T-cell (primary cell): ENCODE measurements at places on chromosomes 11 and 22.

DNA sequence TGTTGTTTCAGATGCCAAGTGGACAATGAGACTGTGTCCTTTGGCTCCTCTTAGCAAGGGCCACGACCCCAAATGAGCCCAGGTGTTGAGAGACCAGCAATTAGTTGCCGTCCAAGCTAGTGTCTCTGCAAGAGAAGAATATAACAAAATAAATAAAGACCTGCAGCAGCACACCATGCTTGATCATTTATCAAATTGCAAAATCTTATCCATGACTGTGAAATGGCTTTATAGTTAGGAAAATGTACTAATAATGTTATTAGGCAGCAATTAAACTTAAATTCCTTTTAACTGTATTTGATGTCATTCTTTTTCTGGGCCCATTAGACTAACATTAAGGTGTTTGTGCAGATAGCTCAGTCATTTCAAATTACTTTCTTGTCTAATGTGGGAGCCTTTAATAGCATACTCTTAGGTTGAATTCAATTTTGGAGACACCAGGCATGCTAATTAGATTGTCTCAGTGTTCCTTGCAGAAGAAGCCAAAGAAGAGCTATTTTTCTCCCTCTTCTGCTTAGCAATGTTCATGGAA is 176.1 kb downstream of the RRAS2 start:
- no peak for DNase-seq

DNA sequence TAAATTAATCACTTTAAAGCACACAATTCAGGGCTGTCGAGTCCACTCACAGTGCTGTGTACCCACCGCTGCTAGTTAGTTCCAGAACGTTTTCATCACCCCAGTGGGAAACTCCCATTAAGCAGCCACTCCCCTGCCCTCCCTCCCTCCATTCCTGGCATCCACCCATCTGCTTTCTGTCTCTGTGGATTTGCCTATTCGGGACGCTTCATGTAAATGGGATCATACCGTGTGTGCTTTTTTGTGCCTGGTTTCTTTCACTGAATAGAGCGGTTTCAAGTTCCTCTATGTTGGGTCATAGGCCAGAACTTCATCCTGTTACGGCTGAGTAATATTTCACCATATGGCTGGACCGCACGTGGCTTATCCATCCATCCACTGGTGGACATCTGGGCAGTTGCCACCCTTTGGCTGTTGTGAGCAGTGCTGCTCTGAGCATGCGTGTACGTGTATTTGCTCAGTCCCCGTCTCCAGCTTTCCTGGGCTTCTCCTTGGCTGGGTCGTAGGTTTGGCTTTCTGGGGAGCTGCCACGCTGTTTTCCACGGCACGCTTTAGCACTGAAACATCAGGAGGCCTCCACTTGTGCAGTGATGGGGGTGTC is 30.1 kb downstream of the ARHGAP8 start:
- DNase-seq: no peak

DNA sequence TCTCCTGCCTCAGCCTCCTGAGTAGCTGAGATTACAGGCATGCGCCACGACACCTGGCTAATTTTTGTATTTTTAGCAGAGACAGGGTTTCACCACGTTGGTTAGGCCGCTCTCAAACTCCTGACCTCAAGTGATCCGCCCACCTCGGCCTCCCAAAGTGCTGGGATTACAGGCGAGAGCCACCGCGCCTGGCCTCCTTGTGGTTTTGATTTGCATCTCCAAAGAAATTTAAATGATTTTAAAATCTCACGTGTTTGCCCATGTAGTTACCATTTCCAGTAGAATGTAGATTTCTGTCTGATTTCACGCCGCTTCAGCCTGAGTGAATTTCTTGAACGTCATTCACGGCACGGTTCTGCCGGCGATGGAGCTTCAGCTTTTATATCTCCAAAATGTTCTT is 55.8 kb downstream of the IGF2 start:
- DNase-seq: no peak

DNA sequence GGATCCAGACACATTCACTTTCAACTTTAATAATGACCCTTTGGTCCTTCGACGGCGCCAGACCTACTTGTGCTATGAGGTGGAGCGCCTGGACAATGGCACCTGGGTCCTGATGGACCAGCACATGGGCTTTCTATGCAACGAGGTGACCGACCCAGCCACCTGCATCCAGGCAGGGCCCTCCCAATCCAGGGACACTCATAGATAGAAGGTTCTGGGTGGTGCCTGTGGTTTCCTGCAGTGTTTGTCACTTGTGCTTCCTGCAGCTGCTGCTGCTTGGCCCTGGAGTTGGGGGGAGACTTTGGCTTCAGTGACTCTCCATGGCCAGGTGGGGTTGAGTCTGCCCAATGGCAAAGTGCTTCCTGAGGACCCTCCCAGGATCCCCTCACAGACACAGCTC is 7.3 kb downstream of the APOBEC3B start:
- DNase-seq: no peak

- DNase-seq: no peak
Observed at GRCh38 chr11:57551941-57552340, 14.5 kb downstream of the SMTNL1 start.

GRCh38 chr22:45468872-45469271 is 33.8 kb upstream of the FBLN1 start:
- no peak for DNase-seq

GRCh38 chr11:118569670-118570069 is 2.5 kb upstream of the ARCN1 start:
- no peak for DNase-seq

DNA sequence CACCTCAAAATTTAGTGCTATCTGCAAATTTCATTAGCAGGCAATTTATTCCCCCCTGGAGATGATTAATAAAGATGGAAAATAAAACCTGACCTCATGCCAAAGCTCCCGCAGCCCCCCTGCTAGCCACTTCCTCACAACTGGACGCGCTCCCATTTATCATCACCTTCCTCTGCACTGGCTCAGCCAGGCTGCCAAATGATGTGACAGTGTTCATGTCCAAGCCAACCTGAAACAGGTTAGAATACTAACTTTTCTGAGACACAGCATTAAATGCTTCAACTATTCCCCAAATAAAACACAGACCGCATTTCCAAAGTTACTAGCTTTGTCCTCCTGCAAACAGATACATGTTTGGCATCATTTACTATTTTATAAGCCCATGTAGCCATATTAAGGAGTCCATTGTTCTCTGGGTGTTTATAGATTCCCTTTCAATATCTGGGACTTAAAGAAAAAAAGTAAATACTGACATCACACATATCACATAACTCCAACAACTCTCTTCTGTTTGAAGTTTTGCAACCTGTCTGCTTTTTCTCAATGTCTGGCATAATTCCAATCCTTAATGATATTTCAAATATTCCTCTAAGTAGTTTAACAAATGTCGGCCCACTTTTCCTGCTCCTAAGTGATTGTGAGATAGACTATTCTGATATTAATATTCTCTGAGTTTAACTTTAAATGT is 829.7 kb upstream of the FAT3 start:
- no peak for DNase-seq

DNA sequence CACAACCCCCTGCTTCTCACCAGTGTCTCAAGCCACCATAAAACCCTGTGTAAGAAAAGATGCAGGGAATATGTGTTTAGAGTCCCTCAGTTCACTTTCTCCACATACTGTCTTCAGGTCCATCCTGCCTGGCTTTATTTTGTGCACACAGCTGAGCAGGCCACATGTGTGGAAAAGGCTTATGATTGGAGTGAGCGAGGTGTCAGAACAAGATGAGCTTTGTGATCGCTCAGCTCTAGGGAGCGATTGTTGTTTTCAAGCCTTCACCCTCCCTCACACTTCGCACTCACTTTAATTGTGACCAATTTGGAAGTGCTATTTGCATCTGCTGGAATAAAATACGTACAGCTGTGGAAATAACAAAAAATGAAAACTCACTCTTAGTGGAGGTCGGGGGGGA is 931.1 kb upstream of the TENM4 start:
- DNase-seq: no peak

DNA sequence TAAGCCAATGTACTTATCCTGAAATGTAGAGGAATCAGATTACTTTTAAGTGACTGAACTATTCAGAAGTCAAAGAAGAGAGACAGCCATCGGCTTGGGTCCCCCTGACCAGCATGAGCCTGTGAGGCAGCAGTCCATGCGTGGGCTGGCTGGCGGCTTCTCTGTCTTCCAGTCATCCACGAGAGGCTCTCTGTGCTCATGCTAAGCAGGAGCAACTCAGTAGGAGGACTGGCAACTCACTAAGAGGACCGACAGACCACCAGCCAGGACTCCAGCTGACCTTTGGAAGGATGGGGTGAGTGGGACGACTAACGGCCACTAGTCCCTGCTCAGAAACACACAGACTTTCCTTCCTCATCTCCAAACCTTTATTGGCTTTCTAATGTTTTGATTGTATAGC is 43.6 kb downstream of the ARFGAP3 start:
- DNase-seq: no peak

DNA sequence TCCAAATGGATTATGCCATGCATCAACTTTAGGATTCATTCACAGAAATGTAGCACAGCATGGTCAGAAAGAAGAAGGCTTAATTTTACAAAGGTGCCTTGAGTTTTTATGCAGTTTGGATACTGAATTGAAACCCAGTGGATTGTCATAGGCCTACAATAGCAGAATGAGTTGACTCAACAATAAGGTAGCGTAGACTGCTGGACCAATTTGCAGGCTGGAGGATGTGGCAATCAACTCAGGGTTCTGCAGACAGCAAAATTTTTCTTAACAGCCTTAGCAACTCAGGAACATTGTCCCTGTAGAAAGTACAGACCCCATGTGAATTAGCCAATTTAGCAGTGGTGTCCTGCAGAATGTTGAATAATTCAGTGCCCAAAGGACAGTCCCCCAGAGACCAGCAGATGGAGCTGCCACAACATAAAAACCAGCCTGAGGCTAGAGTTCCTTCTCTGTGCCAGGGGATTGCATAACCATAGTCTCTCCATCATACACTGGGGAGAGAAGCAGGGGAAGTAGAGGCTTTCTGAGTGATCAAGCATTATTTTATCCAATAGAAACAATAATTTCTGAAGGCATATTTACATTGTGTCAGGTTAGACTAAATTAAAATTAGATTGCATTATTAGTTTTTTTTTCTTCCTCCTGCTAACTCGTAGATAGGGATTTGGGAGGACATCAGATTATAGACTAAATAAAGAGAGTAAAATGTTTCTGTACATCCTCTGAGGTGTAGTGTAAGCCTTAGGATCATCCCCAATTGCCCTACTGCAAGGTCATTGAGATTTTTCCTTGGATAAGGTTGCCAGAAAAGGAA is 20.3 kb upstream of the MRPL17 start:
- no peak for DNase-seq

GRCh38 chr11:83721263-83721662 is 435.1 kb upstream of the CCDC90B start:
- DNase-seq: no peak

DNA sequence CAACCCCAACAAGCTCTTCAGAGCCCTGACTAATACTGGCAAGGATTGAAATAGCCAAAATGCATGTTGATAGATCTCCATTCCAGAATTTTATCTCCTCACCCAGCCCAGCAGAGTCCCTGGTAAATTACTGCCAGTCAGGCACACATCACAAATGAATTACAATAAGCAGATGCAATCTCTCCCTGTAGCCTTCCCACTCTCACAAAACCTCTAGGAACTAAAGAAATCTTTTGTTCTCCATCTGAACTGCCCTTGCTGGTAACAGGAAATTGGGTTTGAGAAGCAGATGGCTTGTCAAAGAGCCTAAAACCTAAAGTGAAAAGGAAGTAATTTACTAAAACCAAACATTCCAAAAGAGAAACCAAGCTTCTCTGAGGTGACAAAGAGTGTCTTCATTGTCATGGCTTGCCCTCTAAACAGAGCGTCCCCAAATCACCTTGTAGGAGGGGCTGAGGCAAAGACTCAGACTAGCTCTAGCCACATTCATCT is 59.5 kb downstream of the FAM168A start:
- no peak for DNase-seq

GRCh38 chr11:118897721-118898310 is 14.1 kb downstream of the CXCR5 start:
- DNase-seq: no peak

GRCh38 chr11:83671289-83671688 is 385.1 kb upstream of the CCDC90B start:
- no peak for DNase-seq

- no peak for DNase-seq
Observed at GRCh38 chr11:117387992-117388755, 60.5 kb downstream of the CEP164 start.

GRCh38 chr11:78737891-78738290 is 163.2 kb upstream of the NARS2 start:
- DNase-seq: no peak

DNA sequence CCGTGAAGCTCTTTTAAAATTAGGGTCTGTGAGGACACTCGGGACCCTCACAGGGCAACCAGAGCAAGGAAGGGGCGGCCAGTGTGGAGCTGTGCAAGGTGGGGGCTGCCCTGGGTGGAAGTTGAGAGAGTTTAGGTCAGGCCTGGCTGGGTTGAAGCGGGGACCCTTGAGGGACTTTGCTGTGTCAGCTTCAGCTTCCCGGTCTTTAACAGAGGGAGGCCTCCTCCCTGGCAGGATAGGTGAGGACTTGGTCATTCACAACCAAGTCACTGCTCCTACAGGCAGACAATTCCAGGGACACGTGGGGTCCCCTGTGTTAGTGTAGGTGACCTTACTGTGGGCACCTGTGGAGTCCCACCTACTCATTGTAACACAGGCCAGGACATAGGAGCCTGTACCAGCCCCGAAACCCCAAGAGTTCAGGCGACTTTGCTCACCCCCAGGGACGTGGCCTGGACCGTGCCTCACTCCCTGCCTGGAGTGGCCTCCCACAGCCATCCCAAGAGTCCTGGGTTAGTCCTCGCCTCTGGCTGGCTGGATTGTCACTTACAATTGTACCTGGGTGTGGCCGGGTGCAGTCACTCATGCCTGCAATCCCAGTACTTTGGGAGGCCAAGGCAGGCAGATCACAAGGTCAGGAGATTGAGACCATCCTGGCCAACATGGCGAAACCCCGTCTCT is 18.8 kb upstream of the ARHGAP8 start:
- DNase-seq: no peak

DNA sequence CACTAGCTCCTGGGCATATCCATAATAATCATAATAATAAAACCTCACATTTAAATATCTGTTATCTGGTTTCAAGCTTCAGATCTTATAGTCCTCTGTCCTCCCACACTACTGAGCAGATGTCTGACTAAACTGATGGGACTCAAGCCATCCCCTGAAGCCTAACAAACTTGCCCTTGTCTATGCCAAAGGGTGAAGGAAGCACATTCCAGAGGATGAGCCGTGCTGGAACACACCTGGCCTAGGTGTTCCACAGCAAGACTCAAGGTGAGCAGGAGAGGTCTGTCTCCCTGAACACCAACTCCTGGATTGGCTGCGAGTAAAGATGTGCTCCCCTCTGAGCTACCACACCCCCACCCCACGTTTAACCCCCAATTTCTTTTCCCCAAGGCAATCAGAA is 14.7 kb downstream of the SCUBE2 start:
- DNase-seq: no peak

DNA sequence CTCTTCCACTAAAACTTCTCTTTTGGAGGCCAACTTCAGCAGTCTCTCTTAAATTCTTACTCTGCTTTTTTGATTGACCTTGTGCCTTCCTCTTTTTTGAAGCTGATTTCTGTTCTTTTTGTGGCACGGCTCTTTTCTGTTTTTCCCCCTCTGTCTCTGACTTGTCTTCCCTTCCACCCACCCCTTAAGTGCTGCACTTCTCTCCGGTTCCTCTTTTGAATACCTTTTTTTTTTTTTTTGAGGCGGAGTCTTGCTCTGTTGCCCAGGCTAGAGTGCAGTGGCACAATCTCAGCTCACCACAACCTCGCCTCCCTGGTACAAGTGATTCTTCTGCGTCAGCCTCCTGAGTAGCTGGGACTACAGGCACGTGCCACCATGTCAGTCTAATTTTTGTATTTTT is 211.9 kb downstream of the BLID start:
- no peak for DNase-seq
